NT2/D1 (cell line): ENCODE measurements at places on chromosomes 12 and 14.

DNA sequence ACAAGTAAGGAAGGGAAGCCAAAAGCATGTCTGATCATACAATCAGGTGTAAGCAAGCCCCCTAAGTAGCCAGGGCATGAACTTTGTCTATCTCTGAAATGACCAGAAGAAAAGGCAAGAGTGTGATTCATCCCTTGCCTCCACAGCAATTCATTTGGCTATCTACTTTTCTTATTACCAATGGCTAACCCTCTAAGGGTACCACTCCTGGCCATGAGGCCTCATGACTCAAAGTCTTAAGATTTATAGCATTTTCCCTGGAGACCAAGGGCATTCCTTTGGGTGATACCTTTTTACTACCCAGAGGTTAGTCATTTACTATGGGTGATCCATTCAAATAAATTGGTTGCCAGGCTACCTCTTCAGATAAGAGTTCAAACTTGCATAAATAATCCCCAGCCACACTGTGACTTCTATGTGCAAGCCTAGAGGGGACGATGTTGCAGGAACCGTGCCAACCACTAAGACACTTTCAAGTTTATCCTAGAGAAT lies 1.5 kb upstream of the LGALS3 start:
- no peak for DNase-seq

- no peak for DNase-seq
Measured at GRCh38 chr14:38887696-38888095, 215.3 kb downstream of the SEC23A start.

GRCh38 chr12:34204830-34205285 lies 182.6 kb downstream of the ALG10 start:
- no peak for DNase-seq

DNA sequence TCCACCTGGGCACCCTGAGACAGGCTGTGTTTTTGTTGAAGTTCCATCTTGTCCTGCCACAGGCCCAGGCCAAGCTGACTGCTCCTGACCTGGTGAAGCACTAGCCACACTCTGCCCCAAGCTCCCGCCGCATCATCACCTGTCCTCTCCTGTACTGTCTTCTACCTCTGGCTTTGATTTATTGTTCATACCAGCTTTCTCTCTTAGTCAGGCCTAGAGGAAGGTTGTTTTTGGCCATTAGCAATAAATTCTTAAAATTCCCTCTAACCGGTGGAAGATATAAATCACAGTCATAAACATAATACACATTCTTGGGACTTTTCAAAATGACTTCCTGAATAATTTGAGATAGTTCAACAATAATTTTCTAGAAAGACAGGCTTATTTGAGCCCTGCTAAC lies 169.4 kb downstream of the DAD1 start:
- no peak for DNase-seq

DNA sequence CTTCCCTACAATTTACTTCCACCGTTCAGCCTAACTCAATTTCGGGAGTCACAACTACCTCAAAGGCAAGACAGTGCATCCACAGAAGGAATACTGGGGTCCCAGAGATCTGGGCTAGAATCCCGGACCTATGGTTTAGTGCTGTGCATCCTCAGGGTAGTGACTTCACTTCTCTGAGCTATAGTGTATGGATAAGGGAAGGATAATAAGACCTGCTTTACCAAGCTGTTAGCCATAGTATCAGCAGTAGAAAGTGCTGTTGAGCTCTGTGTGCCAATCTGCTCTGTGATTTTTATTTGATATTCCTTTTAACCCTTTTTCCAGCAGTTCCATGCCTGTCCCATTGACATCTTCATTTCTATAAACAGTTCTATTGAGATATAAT lies 1044.3 kb downstream of the BCL11B start:
- no peak for DNase-seq

GRCh38 chr12:1130571-1130970 lies 139.5 kb downstream of the ERC1 start:
- no peak for DNase-seq

- DNase-seq: no peak
Measured at GRCh38 chr12:106115440-106115839, 23.3 kb downstream of the NUAK1 start.

- no peak for DNase-seq
Measured at GRCh38 chr14:69693145-69693544, 73.8 kb upstream of the SRSF5 start.

DNA sequence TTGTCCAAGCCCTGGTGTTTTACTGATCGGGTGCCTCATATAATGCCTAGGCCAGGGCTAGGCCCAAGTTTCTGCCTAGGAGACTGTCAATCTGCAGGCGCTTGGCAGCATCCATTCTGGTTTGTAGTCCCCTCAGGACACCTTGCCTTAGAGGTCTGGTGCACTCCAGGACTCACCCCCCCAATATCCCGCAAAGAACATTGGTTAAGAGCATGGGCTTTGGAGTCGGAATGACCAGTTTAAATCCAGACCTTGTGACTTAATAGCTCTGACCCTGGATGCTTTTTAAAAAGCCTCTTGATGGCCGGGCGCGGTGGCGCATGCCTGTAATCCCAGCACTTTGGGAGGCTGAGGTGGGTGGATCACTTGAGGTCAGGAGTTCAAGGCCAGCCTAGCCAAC lies 60.0 kb downstream of the GALNT16 start:
- DNase-seq: no peak
